ENCODE measurements at places on chromosomes 5 and 9. TPM values are rescaled to one million over a fixed set of nuclear protein-coding genes. Genes with fewer than 3 reads are reported as not detected.

- H3K4me1 ChIP-seq: no peaks in the 10 kb centered on the region
- H3K27ac ChIP-seq: no peak overlapping the region
- H3K27me3 ChIP-seq: no peaks in the 10 kb centered on the region
- no peak for DNase-seq
- no peak overlapping the region for H3K4me3 ChIP-seq
Measured at GRCh38 chr9:14652729-14653377, 40.4 kb downstream of the ZDHHC21 start.

GRCh38 chr5:5492087-5492933, 69.8 kb downstream of the ICE1 start:
- no peak overlapping the region for H3K4me3 ChIP-seq
- H3K4me1 ChIP-seq: peaks cover 9% of the 10 kb centered on the region
- H3K27me3 ChIP-seq: 0 out of 3 replicates have a peak, but pooled peaks cover 5% of the 10 kb centered on the region
- peak; percentile 52 for DNase-seq

DNA sequence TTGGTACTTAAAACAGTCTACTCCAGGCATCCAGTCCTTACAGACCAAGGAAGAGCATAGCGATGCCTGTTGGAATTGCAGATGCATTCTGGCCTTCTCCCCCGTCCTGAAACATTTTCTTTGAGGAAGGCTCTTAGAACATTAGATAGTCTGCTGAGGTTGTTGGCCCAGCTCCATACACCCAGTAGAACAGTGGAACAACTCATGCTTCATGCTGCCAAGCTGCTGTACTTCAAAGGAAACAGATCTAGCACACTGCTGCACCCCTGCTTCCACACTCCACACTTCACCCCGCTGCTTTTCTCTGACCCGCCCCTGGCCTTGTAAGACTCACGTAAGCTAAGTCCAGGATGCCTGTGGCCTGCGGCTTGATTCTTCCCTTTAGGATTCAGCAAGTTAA, 33.4 kb upstream of the NCS1 start:
- no peaks in the 10 kb centered on the region for H3K27me3 ChIP-seq
- H3K4me1 ChIP-seq: peaks cover 40% of the 10 kb centered on the region
- no peak overlapping the region for H3K4me3 ChIP-seq
- peaks cover 4% of the 10 kb centered on the region for H3K36me3 ChIP-seq

DNA sequence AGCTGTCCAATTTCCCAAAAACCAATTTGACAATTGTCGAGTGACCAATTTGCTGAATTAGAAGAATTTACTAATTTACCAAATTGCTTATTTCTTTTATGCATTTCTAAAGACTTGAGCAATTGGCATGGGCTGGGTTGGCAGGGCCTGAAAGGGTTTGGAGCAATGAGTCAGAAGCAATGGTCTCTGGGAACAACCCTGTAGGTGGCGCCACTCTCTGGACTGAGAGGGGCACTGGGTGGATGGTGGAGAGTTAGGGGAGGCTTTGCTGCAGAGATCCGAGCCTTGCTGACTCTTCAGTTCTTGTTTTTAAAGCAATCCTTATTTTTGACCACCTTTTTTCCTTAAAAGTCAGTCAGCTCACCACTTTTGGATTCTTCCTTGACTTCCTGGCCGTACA, 71.5 kb upstream of the RPS23 start:
- no peak overlapping the region for H3K27ac ChIP-seq
- no peaks in the 10 kb centered on the region for H3K36me3 ChIP-seq
- peak; percentile 51 for DNase-seq

GRCh38 chr5:141175933-141176332, 1.7 kb upstream of the PCDHB8 start:
- no peak overlapping the region for H3K4me3 ChIP-seq
- H3K27ac ChIP-seq: no peak overlapping the region
- DNase-seq: no peak
- H3K36me3 ChIP-seq: no peaks in the 10 kb centered on the region

PCDHB13 gene
- total RNA-seq: not detected

ZNF474 gene
- 0.16 TPM for total RNA-seq

GRCh38 chr9:107178293-107178692, 104.8 kb upstream of the RAD23B start:
- DNase-seq: no peak
- no peaks in the 10 kb centered on the region for H3K36me3 ChIP-seq
- no peak overlapping the region for H3K27ac ChIP-seq
- no peaks in the 10 kb centered on the region for H3K4me1 ChIP-seq
- no peak overlapping the region for H3K4me3 ChIP-seq
- H3K27me3 ChIP-seq: peaks cover 15% of the 10 kb centered on the region

DNA sequence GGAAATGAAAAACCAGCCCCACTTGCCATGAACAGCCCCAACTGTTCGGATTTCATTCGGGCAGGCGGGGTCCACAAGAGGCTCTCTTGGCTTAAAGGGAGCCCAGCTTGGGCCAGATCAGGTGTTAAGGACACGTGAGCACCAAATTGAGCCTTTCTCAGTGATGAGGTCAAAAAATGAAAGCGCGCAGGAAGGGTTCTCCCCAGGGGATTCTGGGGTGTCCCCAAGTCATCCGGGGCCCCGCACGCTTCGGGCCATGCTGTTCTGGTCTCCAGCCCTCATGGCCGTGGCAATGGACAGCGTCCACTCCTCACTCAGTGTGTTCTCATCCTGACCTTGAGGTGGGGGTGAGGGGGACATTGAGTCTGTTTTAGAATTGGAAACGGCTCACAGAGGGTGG, 10.9 kb downstream of the AK1 start:
- no peak overlapping the region for H3K4me3 ChIP-seq
- no peak overlapping the region for H3K27ac ChIP-seq
- H3K36me3 ChIP-seq: peaks cover 20% of the 10 kb centered on the region
- no peaks in the 10 kb centered on the region for H3K27me3 ChIP-seq
- DNase-seq: no peak
- H3K4me1 ChIP-seq: peaks cover 69% of the 10 kb centered on the region

- DNase-seq: no peak
- no peak overlapping the region for H3K4me3 ChIP-seq
- H3K27ac ChIP-seq: no peak overlapping the region
- H3K4me1 ChIP-seq: no peaks in the 10 kb centered on the region
- no peaks in the 10 kb centered on the region for H3K36me3 ChIP-seq
Measured at GRCh38 chr5:29240379-29240778, 1953.1 kb upstream of the CDH6 start.

Data from K562 (cell line).